Activated T-cell treated with anti-CD3 and anti-CD28 coated beads, Interleukin-2, amount 50 U/mL, for 24 hours (primary cell): ENCODE measurements at places on chromosomes 7 and 10.

DNA sequence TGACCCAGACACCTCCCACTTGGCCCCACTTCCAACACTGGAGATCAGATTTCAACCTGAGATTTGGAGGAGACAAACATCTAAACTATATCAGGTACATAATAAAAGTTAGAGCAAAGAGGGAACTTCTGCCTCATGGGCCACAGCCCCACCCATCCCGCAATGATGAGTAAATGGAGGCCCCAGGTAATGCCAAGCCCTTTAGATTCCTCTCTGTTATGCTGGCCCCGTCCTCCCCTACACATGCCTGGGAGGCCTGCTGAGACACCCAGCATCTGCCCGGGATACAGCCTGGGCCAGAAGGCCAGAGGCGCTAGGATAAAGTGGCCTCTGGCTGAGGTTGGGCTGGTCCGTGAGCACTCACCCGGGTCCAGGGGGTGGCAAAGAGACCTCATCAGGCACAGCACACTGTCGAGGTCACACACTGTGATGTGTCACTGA lies 185.5 kb upstream of the SH2B2 start:
- no peak for DNase-seq

- peak; percentile 38 for DNase-seq
Observed at GRCh38 chr10:69573056-69573806, at the start of gene NEUROG3. TSS of gene NEUROG3 (minus strand) at chr10:69573422. CDS start at chr10:69573043, 379 bp downstream.

DNA sequence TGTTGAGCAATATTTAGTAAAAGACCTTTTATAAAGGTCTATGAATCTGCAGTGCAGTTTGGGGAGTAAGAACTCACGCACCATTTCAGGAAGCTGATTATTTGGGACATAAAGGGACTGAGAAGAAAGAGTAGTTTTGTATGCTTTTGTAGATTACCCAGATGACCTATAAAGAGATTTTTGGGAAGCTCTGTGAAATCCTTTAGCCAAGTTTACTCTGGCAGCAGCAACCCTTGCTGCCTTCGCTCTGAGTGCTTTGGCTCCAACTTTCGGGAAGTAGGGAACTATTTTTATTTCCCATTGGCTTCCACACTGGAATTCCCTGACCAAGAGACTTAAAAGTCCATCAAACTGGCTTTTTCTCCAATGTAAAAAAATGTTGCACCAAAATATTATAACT lies 1110.1 kb upstream of the PHF14 start:
- DNase-seq: no peak

DNA sequence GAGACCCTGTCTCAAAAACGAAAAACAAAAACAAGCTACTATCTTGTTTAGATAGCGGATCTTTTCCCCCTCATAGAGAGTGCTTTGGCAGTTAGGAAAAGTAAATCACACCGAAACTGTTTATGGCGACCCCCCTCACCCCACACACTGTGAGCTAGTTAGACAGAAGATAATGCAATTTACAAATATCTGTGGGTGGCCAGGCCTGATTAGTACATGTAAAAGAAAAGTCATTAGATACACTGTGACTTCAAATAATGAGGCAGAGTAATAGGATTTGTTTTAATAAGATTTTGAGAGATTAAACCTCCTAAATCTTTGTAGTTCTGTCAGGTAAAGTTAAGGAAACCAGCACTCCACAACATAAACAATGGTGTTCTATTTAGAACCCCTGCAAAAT lies 121.1 kb downstream of the ST7 start:
- DNase-seq: no peak

DNA sequence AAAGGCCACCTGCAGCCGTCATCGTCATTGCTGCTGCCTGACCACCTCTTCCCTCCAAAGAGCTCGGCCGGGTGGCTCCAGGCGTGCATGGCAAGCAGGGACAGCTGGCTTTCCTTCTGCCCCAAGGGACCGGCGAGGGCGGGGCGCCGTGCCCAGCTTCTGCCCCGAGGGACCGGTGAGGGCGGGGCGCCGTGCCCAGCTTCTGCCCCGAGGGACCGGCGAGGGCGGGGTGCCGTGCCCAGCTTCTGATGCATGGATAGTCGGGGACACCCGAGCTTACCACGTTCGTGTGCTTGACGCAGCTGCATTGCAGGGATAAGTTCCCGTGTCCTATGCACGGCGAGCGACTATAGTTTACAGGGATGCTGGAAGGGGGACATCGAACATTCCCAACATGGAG lies 27.0 kb downstream of the CFAP46 start:
- DNase-seq: no peak

DNA sequence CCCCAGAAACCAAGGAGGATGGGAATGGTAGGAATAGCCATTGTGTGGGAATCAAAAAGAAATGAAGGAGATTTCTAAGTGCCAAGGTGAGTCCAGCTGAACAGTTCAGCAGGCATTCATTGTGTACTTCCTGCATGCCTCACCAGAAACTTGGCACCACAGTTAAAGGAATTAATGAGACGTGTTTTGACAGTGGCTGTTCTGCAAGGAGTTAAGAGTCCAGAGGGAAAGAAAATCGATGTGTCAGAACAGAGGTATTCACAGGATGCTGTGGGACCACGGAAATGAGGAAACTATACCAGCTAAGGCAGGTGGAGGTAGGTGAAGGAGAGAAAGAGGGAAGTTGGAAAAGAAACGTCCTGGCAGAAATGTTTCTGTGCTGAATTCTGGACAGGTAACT lies 78.1 kb downstream of the PRKCQ start:
- no peak for DNase-seq

- DNase-seq: no peak
Observed at GRCh38 chr10:80168162-80168511, 35.6 kb downstream of the PLAC9 start.

DNA sequence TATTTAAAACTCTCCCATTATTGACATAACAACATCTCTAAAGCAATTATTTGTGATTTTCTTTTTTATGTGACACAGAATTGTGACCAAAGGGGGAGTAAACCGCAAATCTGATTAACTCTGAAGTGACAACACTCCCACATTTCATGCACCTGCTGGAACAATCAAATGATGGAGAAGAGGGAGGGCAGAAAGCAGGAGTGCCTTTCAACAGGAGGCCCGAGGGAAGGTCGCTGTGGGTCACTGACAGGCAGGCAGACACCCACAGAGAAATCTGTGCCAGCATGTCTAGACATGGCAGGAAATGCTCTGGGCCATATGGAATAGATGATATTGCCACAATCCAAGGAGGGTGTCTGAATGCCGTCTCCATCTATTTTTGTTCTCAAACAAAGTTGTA lies 247.3 kb downstream of the DOCK4 start:
- DNase-seq: no peak

GRCh38 chr10:103671126-103671895 lies 177.8 kb downstream of the NEURL1 start:
- no peak for DNase-seq

GRCh38 chr10:85597006-85597405 lies 769.6 kb downstream of the GRID1 start:
- DNase-seq: no peak

- no peak for DNase-seq
Observed at GRCh38 chr10:22623633-22624253, 90.6 kb downstream of the PIP4K2A start.

DNA sequence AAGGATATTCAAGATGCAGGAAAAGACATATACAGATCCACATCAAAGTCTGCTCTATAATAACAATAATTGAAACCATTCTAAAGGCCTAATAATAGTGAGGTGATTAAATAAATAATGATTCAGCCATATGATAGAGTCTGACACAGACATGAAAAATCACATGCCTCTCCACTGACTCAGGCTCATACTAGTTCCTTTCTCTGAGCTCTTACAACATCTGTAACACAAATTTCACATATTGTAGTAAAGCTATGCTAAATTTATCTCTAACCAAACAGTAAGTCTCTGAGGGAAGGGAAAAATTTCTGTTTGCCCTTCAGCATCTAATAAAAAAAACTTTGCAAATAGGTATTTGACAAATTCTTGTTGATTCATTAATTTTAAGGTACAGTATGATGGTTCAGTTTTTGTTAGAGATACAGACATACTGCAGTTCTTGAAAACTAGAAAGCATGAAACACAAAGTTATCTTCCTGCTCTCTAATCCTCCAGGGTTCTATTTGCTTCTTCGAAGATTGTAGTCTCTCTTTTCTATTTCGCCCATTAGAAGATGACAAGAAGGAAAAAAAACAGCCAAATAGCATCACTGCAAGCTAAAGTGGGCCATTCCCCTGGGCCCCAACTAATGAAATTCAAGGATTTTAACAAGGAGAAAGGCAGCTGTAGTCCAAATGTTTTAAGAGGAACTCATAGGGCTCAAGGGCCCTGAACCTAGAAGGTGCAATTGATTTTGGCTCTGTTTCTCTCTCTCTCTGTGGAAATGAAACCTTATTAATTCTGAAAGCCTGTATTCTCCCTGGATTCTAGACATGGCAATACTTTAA lies 53.9 kb downstream of the CUBN start:
- DNase-seq: no peak

- no peak for DNase-seq
Observed at GRCh38 chr7:68537051-68537773, 1061.1 kb upstream of the AUTS2 start.

GRCh38 chr10:131930586-131931330 lies 29.9 kb downstream of the PPP2R2D start:
- DNase-seq: no peak

DNA sequence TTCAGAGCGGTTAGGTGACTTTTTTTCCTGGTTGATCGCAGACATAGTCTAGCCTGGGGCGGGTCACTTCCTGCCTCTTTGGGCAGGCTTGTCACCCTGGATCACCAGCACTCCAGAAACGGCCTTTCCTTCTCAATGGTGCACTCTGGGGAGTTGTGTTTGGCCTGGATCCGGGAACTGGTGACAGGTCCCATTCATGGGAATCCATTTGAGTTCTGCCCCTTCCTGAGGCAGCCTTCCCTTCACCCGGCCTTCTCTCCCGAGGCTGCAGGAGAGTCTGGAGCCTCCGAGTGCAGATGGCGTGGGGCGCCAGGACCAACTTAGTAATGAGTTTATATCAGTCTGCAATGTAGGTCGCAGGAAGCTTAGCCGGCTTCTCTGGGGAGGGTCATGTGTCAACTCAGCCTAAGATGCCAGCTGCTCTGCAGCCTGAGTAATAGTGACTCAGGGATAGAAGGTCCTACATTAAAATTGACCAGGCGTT lies 54.2 kb downstream of the TACR2 start:
- no peak for DNase-seq

GRCh38 chr7:6650521-6651011 lies 13.4 kb downstream of the ZNF316 start:
- DNase-seq: no peak

DNA sequence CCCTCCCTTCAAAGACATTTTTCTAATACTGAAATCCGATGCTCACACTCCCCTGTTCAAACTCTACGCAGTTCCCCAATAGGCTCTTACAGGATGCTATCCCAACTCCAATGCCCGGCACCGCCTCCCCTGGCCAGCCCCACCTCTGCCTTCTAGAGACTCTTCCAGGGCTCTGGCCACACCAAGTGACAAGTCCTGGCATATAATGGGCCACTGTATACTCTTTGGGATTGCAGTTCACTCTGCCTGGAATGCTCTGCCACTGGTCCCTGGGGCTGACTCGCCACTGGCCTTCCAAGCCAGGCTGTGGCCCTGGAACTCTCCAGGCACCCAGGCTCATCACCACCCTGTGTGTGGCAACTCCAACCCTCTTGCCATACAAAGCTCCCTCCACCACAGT lies 3.1 kb upstream of the BRI3 start:
- no peak for DNase-seq

- DNase-seq: no peak
Observed at GRCh38 chr7:73856941-73857340, 4.0 kb upstream of the TMEM270 start.

DNA sequence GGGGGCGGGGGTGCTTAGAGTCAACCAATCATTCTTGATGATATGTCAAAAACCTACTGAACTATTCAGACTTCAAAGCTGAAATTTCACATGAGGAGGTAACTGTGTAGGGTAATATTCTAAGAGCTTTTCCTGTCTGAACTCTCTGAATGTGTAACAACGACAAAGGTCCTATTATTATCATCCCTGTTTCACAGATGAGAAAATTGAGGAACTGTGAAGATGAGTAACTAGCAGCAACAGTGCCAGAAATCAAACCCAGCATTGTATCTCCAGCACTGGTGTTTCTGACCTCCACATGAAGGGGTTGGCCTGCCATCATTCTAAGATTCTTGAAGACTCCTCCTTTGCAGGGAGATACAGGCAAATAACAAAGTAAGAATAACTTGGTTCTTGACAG lies 294.7 kb upstream of the AOAH start:
- no peak for DNase-seq

- DNase-seq: no peak
Observed at GRCh38 chr7:82506208-82506607, 62.6 kb upstream of the CACNA2D1 start.

GRCh38 chr7:118245267-118246040 lies 20.9 kb downstream of the ANKRD7 start:
- DNase-seq: no peak

- DNase-seq: no peak
Observed at GRCh38 chr7:30322271-30323005, 38.0 kb downstream of the ZNRF2 start.

DNA sequence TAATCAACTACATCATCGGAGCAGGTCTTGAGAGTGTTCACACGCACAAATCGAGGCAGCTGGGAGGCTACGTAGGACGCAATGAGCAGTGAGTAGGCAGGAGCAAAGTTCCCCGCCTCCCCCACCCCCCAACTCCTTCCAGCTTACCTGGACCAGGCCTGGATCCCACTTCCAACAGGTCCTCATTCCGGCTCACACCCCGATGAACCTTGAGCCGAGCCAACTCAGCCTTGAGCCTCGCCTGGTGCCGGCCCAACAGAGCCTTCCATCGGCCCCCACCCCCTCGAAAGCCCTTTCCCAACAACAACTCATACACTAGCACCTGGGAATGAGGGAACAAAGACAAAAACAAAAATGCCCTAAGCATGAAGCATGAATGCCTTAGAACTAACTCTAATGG lies 1.2 kb downstream of the NSUN5 start:
- no peak for DNase-seq

DNA sequence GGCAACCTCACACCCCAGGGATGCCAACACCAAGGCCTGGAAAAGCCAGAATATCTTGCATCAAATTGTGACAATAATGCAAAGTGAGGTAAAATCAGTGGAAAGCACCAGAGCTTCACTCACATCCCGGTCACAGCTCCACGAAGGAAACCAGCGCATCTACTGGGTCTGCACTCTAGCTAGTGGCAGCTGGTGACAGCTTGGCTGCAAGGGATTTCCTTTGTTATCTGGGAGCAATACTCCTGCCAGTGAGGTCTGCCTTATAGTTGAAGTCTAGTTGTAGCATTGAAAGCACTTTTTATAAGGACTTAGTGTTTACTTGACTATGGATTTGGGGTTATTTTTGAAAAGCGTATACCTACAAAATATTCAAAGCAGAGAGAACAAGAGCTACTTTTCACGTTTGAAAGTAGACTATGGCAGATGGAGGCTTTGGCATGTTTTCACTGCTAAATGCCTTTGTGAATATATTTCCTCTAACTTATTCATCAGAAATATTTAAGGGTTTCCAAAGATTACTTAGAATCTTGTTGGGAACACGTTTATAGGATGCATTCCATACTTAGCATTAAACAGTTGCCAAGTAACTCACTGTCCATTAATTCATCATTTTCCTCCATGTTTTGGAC lies 26.1 kb downstream of the WDFY4 start:
- no peak for DNase-seq

- peak; percentile 29 for DNase-seq
Observed at GRCh38 chr7:151428378-151429236, 11.3 kb downstream of the CRYGN start.

- no peak for DNase-seq
Observed at GRCh38 chr10:118562851-118563250, 32.6 kb downstream of the PRLHR start.

- DNase-seq: no peak
Observed at GRCh38 chr7:157973971-157974677, 613.5 kb downstream of the PTPRN2 start.
